Activated CD4-positive, alpha-beta T cell treated with anti-CD3 and anti-CD28 coated beads, Interleukin-2, amount 10 ng/mL, durations not matched to agents 7 days and 5 days (primary cell): ENCODE measurements at places on chromosomes 4 and X.

GRCh38 chr4:75939890-75940691 lies 722 bp downstream of the NAAA start:
- H3K36me3 ChIP-seq: peaks cover 16% of the 10 kb centered on the region
- peak overlapping the region; percentile 98 for H3K27ac ChIP-seq
- H3K27me3 ChIP-seq: no peaks in the 10 kb centered on the region

- peaks cover 65% of the 10 kb centered on the region for H3K36me3 ChIP-seq
- DNase-seq: no peak
- H3K27ac ChIP-seq: peak overlapping the region; percentile 1
- peaks cover 41% of the 10 kb centered on the region for H3K4me1 ChIP-seq
- H3K27me3 ChIP-seq: no peaks in the 10 kb centered on the region
- H3K4me3 ChIP-seq: no peak overlapping the region
Measured at GRCh38 chr4:38076153-38076669, 116.0 kb downstream of the PTTG2 start.

- H3K4me3 ChIP-seq: no peak overlapping the region
- H3K27ac ChIP-seq: no peak overlapping the region
- no peaks in the 10 kb centered on the region for H3K27me3 ChIP-seq
- H3K4me1 ChIP-seq: peaks cover 15% of the 10 kb centered on the region
- H3K36me3 ChIP-seq: peaks cover 4% of the 10 kb centered on the region
Measured at GRCh38 chr4:152159773-152160172, 376.1 kb downstream of the FBXW7 start.

GRCh38 chrX:109312757-109313156 lies 169.1 kb downstream of the GUCY2F start:
- no peak overlapping the region for H3K27ac ChIP-seq
- H3K4me3 ChIP-seq: no peak overlapping the region
- H3K27me3 ChIP-seq: no peaks in the 10 kb centered on the region
- no peaks in the 10 kb centered on the region for H3K4me1 ChIP-seq
- H3K36me3 ChIP-seq: no peaks in the 10 kb centered on the region
- no peak for DNase-seq

DNA sequence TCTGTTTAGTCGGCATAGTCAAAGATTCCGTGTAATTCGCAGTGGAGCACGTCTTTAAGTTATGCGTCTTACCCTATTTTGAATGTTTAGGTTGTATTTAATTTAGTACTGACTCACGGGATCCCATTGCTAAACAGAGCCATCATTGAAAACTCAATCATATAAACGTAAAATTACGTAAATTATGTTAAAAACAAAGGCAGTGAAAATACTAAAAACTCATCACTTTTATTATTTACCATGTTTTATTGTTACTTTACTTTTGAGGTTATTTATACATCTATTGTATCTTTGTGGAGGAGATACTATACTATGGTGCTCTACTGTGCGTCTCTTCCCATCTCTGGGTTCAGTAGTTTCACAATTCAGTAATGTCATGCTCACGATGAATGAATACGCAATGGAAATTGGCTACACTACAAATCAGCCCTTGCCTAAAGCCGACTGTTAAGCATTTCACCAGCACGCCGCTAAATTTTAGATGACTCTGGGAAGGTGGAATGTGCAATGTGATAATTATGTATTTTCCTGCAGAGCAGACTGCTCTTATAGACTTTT lies 944 bp downstream of the FUNDC2 start:
- H3K27me3 ChIP-seq: peaks cover 9% of the 10 kb centered on the region
- H3K4me3 ChIP-seq: peak overlapping the region; percentile 87
- DNase-seq: peak; percentile 31
- peaks cover 22% of the 10 kb centered on the region for H3K4me1 ChIP-seq
- peak overlapping the region; percentile 96 for H3K27ac ChIP-seq
- H3K36me3 ChIP-seq: peaks cover 5% of the 10 kb centered on the region

GRCh38 chr4:83040269-83040668 lies 5.3 kb downstream of the COPS4 start:
- peaks cover 22% of the 10 kb centered on the region for H3K36me3 ChIP-seq
- H3K27ac ChIP-seq: no peak overlapping the region
- H3K27me3 ChIP-seq: no peaks in the 10 kb centered on the region
